ENCODE measurements at places on chromosomes 11 and 22. TPM values are rescaled to one million over a fixed set of nuclear protein-coding genes. Genes with fewer than 3 reads are reported as not detected.

The FUT4 gene
- 5.7 TPM for total RNA-seq

DNA sequence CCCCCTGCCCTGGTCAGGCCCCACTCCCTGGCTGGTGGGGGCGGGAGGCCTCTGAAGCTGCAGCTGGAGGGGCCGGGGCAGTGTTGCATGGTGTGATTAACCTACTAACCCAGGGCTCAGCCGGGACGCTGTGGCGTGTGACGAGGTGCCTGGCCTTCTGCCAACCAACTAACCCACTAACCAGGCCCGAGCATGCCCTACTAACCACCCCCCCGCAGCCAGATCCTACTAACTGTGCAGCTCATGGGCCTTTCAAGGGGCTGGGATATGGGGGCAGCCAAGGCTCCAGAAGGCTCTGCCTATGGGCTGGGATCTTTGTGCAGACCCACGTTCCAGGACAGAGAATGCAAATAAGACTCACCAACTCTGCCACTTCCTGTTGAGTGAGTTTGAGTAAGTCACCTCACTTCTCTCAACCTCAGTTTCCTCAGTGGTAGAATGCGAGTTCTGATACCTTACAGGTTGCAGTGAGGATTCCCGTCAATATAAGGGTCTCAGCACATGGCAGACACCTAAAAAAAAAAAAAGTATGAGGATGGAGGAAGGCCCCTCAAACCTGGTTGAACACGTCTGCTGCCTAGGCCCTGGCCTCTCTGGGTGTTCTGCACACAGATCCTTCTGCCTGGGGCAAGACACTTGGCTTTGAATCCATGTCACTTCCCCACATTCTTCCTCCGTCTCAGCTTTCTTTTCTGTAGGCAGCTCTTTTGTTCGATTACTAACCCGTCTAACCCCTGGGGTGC lies 14.1 kb downstream of the MIAT start:
- no peaks in the 10 kb centered on the region for H3K27me3 ChIP-seq
- no peak for DNase-seq
- no peaks in the 10 kb centered on the region for H3K36me3 ChIP-seq
- no peak overlapping the region for H3K4me3 ChIP-seq
- H3K27ac ChIP-seq: peak overlapping the region; percentile 82
- peaks cover 28% of the 10 kb centered on the region for H3K4me1 ChIP-seq

DNA sequence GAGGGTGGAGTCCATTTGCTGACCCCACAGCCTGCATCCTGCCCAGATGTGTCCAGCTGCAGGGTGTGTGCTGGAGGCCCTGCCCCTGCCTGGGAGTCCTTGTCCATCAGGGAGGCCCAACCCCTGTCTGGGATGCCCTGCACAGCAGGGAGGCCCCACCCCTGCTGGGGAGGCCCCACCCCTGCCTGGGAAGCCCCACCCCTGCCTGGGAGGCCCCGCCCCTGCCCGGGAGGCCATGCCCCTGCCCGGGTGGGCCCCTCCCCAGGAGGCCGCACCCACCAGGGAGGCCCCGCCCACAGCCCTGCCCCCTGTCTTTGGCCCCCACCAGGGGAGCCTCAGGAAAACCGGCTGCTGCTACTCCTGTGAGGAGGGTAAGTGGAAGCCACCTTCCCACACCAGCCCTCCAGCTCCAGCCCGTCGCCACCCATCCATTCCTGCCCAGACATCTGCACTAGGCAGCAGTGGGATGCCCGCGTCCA lies 37.2 kb downstream of the MUC5B start:
- no peaks in the 10 kb centered on the region for H3K27me3 ChIP-seq
- peak overlapping the region; percentile 24 for H3K27ac ChIP-seq
- H3K4me3 ChIP-seq: no peak overlapping the region

GRCh38 chr11:83676056-83676601 lies 390.0 kb upstream of the CCDC90B start:
- no peak overlapping the region for H3K4me3 ChIP-seq
- no peak overlapping the region for H3K27ac ChIP-seq
- peaks cover 26% of the 10 kb centered on the region for H3K27me3 ChIP-seq
- DNase-seq: no peak

GRCh38 chr11:95968585-95968984 lies 44.7 kb upstream of the MTMR2 start:
- no peaks in the 10 kb centered on the region for H3K27me3 ChIP-seq
- no peaks in the 10 kb centered on the region for H3K36me3 ChIP-seq
- no peaks in the 10 kb centered on the region for H3K4me1 ChIP-seq
- DNase-seq: no peak
- no peak overlapping the region for H3K4me3 ChIP-seq

- H3K4me3 ChIP-seq: peak overlapping the region; percentile 28
- H3K4me1 ChIP-seq: no peaks in the 10 kb centered on the region
- no peaks in the 10 kb centered on the region for H3K36me3 ChIP-seq
- no peaks in the 10 kb centered on the region for H3K27me3 ChIP-seq
- no peak overlapping the region for H3K27ac ChIP-seq
- no peak for DNase-seq
These were observed 94.1 kb downstream of the DBX1 start for GRCh38 chr11:20066013-20066782.

DNA sequence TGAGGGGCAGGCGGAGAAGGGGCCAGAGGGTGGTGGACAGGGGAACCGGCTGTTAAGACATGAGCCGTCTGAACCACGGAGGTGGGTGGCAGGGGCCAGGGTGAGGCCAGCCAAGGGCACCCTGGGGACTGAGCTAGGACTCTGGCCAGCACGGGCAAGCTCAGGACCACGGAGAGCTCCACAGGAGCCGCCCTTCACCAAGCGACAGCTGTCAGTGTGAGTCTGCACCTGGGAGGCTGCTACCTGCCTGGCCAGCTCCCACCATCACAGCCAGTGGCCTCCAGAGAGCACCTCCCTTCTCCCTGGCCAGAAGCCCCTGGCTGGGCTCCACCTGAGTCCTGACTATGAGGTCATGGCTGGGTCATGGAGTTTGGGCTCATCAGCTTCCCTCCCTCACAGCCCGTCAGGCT lies 21.6 kb downstream of the MGAT3 start:
- H3K36me3 ChIP-seq: no peaks in the 10 kb centered on the region
- H3K27ac ChIP-seq: no peak overlapping the region
- no peak overlapping the region for H3K4me3 ChIP-seq
- DNase-seq: no peak
- no peaks in the 10 kb centered on the region for H3K4me1 ChIP-seq

DNA sequence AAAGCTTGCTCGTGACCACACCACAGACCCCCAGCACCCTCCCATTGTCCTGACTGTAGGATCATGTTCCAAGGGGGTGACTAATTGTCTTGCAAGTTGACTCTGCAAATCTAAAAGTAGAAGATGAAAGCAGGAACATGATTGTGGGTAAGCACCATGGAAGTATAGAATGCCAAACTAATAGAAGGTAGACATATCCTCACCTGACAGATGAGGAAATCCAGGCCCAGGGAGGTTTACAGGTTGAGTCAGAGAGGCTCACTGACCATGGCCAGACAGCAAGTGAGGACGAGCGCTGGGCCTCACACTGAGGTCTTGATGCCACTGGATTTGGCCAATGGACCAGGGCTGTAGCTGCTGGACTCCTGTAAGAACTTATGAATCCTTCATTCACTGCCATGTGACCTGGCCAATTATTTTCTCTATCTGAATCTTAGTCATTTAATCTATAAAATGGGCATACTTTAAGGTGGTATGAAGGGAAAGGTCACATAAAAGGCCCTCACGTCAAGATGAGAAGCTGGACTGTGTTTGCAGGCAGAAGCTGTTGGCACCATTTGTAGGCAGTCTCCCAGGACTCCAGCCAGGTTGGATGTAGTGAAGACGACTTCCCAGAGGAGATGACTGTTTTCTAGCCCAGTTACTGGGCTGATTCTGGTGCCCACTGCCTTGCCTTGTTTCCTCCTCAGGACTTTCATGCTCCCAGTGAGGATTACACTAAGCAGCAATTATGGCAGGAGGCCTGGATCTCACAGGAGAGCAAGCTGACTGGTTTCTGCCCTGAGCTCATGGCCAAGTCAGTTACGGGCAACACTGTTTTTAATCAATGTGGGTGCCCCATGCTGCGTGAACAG lies 54.6 kb downstream of the GAB4 start:
- no peak overlapping the region for H3K27ac ChIP-seq
- peaks cover 20% of the 10 kb centered on the region for H3K4me1 ChIP-seq
- no peak overlapping the region for H3K4me3 ChIP-seq
- H3K36me3 ChIP-seq: no peaks in the 10 kb centered on the region

GRCh38 chr22:31292236-31292989 lies at the start of gene PIK3IP1:
Gene PIK3IP1, minus strand, starts transcription at chr22:31292488. Its CDS starts 144 bp downstream, at chr22:31292344.
- no peak within 1 kb of the TSS for H3K27ac ChIP-seq
- H3K36me3 ChIP-seq: no peaks in the 10 kb centered on the region
- DNase-seq: peak; percentile 51

The PGA4 gene
- not detected for total RNA-seq

DNA sequence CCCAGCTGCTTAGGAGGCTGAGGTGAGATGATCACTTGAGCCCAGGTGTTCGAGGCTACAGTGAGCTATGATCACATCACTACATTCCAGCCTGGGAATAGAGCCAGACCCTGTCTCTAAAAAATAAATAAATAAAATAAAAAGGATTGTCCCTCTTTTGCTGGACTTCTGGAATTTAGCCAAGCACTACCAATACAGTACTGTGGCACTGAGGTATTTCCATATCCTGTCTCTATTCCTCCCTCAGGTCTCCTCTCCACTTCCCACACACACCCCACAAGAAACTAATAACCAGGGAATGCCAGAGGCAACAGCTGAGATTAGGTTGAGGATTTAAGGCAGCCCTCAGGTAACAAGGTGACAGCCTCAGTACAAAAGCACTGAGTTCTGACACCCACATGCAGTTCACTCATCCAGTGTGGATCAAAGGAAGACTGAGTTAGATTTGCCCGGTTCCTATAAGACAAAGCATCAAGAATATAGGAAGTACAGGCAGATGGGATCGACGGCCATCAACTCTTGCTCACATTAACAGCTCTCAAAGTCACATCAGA lies 4.5 kb upstream of the PPP2R1B start:
- no peak overlapping the region for H3K4me3 ChIP-seq
- H3K4me1 ChIP-seq: peaks cover 15% of the 10 kb centered on the region
- H3K27ac ChIP-seq: no peak overlapping the region
- no peaks in the 10 kb centered on the region for H3K36me3 ChIP-seq

GRCh38 chr11:10938231-10938630 lies 80.4 kb upstream of the ZBED5 start:
- H3K27ac ChIP-seq: no peak overlapping the region
- DNase-seq: no peak
- H3K27me3 ChIP-seq: no peaks in the 10 kb centered on the region

DNA sequence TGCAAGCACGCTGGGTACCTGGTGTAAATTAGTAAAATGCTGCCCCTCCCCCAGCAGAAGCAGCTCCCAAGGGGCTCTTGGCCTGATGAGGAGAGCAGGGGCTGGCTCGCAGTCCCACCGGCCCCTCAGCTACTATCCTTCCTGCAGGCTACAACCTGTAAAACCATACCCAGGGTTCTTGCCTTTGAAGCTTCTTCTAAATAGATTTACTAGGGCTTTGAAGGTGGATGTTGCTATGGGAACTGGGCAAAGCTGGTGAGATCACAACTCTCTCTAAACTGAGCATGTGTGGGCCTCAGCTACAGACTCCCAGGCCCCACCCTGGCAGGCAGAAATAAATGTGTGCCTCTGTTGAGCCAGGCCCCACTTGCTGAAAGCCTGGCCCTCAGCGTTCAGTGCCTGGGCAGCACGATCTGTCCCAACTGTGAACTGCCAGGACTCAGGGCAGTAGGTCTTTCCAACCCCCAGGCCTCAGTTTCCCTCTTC lies 18.5 kb downstream of the CD5 start:
- no peak overlapping the region for H3K27ac ChIP-seq
- peaks cover 10% of the 10 kb centered on the region for H3K4me1 ChIP-seq
- no peak for DNase-seq
- no peak overlapping the region for H3K4me3 ChIP-seq
- H3K36me3 ChIP-seq: no peaks in the 10 kb centered on the region

The RBFOX2 gene
- total RNA-seq: 83.9 TPM

- no peaks in the 10 kb centered on the region for H3K27me3 ChIP-seq
- H3K36me3 ChIP-seq: peaks cover 18% of the 10 kb centered on the region
- peak within 1 kb of the TSS; percentile 81 for H3K27ac ChIP-seq
These were observed at the start of gene CD81 for GRCh38 chr11:2376751-2377451. Gene CD81, plus strand, starts transcription at chr11:2377310. Its CDS starts 240 bp downstream, at chr11:2377550.

DNA sequence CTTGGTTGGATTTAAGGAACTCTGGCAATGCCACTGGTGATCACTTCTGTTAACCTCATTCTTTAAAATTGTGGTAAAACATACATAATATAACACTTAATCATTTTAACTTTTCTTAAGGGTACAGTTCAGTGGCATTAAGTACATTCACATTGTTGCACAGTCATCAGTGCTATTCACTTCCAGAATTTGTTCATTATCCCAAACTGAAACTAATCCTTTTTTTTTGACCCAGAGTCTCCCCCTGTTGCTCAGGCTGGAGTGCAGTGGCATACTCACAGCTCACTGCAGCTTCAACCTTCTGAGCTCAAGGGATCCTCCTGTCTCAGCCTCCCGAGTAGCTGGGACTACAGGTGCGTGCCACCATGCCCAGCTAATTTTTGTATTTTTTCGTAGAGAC lies 10.6 kb downstream of the ELF5 start:
- no peaks in the 10 kb centered on the region for H3K27me3 ChIP-seq
- peaks cover 23% of the 10 kb centered on the region for H3K4me1 ChIP-seq
- H3K4me3 ChIP-seq: no peak overlapping the region
- no peaks in the 10 kb centered on the region for H3K36me3 ChIP-seq

DNA sequence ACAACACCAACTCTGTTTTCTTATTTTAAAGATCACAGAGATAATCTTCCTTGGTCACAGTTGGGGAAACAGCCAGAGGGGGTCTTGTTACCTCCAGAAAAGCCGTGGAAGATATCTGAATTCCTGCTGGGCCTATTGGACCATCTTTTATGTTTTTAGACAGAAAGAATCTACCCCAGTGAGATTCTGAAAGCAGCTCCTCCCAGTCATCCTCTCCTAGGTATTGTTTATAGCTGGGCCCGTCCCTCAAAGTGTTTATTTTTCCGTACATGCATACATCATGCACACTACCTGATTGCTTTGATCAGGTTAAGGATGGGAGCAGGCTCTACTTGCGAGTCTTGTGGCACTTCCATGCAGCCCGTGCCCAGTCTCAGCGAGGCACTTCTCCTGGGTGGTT lies 742.4 kb downstream of the NTM start:
- no peaks in the 10 kb centered on the region for H3K36me3 ChIP-seq
- no peak overlapping the region for H3K4me3 ChIP-seq
- H3K4me1 ChIP-seq: no peaks in the 10 kb centered on the region
- no peak for DNase-seq
- H3K27me3 ChIP-seq: no peaks in the 10 kb centered on the region

GRCh38 chr11:123650901-123651300 lies 3.5 kb downstream of the SCN3B start:
- no peaks in the 10 kb centered on the region for H3K36me3 ChIP-seq
- peaks cover 4% of the 10 kb centered on the region for H3K4me1 ChIP-seq
- peaks cover 57% of the 10 kb centered on the region for H3K27me3 ChIP-seq
- no peak for DNase-seq

The MPEG1 gene
- total RNA-seq: 0.07 TPM

All from HCT116 (cell line).